ENCODE measurements at places on chromosomes 11 and 22.

GRCh38 chr22:49044091-49044490 is 783.6 kb downstream of the BRD1 start:
- no peak for DNase-seq

- DNase-seq: no peak
Observed at GRCh38 chr11:8205566-8205965, 36.7 kb upstream of the RIC3 start.

- no peak for DNase-seq
Observed at GRCh38 chr22:40764763-40765441, 54.2 kb downstream of the SLC25A17 start.

DNA sequence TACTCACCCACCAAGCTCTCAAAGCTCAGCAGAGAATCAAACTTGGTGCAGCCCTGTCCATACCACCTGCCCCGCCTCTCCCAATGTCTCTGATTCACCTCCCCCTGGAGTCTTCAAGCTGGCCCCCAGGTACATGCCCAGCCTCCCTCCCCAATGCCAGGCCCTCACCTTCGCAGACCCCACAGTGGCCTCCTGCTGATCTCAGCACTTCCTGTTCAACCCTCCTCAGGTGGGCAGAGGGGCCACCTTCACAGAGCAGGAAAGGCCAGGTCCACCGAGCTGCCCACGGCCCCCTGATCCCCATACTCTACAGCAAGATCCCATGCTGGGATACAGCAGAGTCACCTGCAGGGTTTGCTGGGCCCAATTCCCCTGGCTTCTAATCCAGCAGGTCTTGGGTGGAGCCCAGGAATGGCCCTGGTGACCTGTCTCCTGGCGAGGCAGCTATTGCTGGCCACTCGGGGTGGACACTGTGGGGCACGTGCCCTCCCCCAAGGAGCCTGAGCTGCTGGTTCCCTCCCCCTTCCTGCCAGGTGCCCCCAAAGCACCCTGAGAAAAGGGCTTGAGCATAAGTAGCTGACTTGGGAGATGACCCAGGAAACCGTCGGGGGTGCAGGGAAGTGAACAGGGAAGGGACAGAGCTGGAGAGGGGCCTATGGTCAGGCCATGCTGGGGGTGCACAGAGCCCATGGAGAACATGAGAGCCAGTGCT is 150.7 kb downstream of the BRD1 start:
- no peak for DNase-seq

GRCh38 chr22:44483878-44484277 is 14.2 kb downstream of the RTL6 start:
- no peak for DNase-seq

GRCh38 chr11:106017093-106017492 is 4.9 kb downstream of the MSANTD4 start:
- DNase-seq: no peak

DNA sequence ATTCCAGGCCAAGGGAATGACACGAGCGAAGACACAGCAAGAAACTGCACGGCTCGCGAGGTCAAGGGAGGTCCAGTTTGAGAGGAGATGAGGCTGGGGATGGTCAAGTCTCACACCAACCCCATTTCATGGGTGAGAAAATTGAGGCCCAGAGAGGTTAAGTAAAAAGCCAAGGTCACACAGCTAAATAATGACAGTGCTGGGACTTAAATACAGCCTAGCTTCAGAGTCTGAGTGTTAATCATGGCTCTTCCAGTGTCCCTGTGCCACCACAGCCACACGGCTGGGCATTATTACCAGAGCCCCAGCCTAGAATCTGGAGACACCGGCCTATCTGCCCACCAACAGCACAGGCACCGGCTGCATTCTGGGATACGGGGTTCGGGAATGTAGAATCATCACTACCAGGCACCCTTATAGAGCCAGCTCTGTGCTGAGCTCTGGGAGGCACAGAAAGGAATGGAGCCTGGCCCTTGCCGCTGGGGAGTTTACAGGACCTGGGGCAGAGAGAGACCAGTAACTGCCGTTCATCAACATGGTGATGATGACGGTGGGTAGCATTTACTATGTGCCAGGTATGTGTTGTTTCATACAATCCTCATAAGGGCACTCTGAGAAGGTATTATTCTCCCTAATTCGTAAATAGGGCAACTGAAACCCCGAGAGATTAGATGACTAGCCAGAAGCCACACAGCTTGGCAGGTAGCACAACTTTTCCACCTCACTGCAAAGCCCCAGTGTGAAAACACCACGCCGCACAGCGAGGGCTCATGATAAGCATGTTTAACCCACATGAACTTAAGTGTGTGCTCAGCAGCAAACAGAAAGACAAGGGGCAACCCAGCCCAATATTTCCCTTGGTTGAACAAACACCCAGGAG is 51.8 kb downstream of the CD6 start:
- DNase-seq: no peak

DNA sequence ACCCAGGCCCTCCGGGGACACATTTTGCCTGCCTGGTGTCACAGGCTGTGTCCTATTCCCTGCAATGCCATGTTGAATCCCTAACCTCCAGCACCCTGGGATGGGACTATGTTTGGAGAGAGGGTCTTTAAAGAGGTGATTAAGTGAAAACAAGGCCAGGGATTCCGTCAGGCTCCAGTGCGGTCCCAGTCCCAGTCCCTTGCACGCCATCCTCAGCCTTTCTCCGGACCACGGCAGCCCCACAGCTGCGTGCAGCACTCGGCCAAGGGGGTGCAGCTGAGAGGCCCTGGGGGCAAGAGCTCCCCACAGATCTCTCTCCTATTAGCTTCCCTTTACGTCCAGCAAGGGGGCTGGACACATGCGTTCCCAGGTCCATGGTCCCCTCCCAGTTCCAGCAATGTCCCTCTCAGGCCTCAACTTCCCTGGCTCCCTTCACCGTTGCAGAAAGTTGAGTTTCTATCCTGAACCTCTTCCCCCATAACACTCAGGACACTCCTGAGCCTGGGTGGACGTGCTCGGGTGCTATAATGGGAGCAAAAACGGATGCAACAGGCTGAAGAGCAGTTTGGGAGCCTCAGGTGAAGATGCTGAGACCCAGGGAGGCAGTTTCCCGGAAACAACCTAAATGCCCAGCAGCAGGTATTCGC is 1422.7 kb downstream of the BRD1 start:
- DNase-seq: no peak

GRCh38 chr11:16779436-16779835 is 41.0 kb downstream of the C11orf58 start:
- no peak for DNase-seq

DNA sequence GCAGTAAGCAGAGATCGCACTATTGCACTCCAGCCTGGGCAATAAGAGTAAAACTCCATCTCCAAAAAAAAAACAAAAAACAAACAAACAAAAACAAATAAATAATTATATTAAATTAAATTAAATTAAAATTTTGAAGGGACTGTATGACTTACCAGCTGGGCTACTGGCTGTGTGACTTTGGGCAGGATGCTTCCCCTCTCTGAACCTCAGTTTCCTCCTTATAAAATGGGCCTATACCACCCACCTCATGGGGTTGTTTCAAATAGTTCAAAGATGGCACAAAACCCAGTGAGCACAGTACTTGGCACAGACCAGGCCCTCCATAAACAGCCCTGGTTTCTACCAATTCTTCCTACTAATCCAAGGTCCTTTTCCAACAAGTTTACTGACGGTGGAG is 34.9 kb downstream of the ASCC2 start:
- no peak for DNase-seq

- DNase-seq: no peak
Observed at GRCh38 chr22:43377896-43378704, 33.7 kb upstream of the MPPED1 start.

- no peak for DNase-seq
Observed at GRCh38 chr11:100867606-100868005, 180.5 kb downstream of the ARHGAP42 start.

DNA sequence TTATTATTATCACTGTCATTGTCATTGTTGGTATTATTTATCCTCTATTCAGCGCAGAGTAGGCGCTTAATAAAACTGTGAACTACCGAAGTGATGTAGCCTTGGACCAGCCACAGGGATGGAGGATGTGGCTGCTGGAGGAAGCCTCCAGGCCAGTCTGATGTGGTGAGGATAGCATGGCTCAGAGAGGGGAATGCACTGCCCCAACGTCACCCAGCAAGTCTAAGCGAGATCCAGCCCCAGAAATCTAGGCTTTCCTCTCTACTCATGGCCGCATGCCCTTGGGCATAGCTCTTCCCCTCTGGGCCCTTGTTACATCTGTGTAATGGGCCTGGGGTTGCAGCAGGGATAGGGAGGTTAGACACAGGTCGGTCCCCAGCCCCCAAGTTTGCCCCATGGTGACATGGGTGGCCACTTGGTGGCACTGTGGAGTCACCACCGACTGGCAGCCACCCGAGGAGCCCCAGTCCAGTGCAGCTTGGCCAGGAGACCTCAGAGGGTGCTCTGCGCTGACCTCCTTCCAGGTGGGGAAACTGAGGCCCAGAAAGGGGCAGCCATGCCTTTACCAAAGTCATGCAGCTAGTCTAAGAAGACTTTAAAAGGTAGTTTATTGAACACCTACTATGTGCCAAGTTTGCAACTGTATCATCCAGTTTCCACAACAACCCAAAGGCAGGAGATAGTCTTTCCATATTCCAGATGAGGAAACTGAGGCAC is 395.7 kb downstream of the MN1 start:
- DNase-seq: no peak
